Head of caudate nucleus (tissue), 42 donors: ENCODE measurements at places on chromosomes 2 and 18.

DNA sequence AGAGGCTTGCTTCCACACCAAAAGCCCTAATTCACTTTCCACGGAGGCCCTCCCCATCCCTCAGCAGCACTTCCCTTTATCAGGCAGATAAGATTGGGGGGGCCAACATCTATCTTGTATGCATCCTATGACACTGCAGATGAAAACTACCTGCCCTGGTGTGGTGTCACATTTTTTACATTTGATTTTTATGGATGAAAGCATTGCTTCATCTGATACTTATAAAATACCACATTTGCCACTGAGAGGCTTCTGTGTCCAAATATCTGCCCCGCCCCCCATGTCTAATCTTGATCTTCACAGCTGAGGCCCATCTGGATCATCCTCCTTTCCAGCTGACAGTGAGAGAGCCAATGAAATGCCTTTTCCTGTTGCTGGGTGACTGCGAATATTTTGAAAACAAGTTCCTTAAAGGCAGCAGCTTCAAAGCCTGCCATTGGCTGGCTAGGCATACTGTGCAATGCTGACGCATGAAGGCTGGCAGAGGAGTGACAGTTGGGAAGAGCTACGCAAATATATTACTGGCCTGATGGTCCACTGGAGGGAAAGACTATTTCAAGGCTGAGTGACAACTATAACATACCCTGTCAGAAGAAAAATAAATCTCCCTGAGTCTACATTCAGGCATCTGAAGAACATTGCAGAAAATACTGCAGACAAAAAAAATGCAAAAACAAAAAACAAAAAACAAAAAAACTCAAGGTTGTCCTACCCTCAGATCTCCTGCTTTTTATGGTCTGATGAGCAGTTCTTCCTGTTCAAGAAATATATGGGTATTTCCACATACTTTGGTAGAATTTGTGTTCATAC, 318.7 kb downstream of the PDE11A start:
- peak; percentile 11 for DNase-seq

DNA sequence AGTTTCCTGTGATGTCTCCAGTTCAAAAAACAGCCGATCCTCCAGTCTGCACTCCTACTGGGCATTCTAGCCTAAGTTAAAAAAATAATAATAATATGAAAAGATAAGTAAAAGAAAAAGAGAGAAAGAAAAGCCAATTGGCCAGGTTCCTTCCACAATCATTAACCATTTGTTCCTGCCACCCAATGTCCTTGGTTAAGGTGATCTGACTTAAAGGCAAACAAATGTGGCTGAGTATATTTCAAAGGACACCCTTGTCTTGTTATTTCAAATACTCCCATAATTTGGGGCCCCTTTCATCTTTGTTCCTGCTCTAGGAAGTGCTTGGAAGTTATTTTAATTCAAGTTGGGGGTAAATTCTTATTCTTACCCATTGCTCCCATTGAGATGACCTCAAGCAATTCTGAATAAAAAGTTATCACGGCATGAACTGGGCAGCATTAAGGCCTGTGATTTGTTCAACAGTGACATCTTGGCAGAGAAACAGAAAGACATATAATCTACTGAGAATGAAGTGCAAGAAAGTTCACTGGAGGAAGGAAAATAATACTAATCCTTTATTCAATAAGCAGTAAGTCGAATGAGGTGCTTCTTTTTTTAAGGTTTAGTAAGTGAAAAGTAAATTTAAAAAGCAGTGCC, 1054.5 kb upstream of the FANCL start:
- DNase-seq, result no peak

DNA sequence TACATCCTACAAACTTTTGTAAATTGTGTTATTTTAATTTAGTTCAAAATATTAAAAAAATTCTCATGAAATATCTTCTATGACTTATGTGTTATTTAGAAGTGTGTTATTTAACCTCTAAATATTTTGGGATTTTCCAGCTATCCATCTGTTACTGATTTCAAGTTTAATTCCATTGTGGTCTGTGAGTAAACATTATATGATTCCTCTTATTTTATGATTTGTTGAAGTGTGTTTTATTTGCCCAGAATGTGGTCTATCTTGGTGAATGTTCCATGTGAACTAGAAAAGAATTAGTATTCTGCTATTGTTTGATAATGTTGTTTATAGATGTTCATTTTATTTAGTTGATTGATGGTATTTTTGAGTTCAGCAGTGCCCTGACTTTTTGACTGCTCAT, 136.0 kb downstream of the ZNF804A start:
- DNase-seq, result no peak

GRCh38 chr2:234670806-234671205, 173.9 kb upstream of the ARL4C start:
- DNase-seq, result no peak

GRCh38 chr2:119683713-119684443, 4.9 kb downstream of the TMEM177 start:
- DNase-seq, result no peak

DNA sequence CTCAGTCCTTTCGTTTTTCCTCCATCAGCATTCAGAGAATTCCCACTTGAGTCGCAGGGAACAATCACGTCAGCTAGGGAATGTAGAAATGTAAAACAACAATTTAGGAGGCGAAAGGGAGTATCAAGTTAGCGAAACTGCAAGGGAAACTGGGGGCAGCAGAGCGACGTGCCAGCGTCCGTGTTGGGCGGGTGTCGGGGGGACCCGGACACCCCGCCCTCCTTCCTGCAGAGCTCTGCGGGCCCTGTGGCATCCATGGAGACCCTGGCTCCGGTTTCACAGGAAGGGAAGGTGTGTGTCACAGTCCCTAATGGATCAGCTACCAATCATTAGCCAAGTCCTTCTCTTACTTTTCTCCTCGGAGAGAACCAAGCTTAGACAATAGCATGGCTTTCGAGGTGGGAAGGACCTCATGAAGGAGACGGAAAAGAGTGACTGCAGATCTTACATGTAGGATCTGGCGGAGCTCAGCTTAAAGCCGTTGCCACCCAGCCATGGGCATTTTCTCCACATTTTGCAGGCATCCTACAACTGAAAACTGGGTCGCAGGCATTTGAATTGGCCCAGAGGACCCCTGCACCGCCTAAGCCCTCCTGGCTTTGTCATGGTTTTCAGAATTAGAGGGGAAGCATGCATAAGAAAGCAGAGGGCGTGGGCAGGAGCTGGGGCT, 33.7 kb downstream of the SOX11 start:
- peak; percentile 43 for DNase-seq
